Activated gamma-delta T cell treated with anti-CD3 and anti-CD28 coated beads, Interleukin-2, amount 50 U/mL, for 16 hours (primary cell): ENCODE measurements at places on chromosomes 6 and 20.

DNA sequence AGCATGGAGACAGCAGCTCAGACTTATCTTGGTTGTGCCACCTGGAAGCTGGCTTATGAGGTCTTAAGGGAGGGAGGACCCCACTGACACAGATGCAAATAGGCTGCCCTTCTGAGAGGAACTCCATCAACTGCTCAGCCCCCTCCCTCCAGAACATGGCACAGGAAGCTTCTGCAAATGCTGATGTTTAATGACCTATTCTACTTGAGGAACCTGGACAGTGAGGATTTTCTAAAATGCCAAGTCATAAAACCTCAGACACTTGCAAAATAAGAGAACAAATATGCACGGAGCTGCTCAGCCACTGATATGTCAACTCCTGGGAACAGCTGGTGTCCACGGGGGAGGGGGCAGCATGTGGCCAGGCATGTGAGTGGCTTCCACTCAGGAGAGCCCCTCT lies 3.5 kb downstream of the CST9 start:
- DNase-seq: no peak

- DNase-seq: no peak
These were observed 14.9 kb downstream of the MTFR2 start for GRCh38 chr6:136235233-136235564.

- no peak for DNase-seq
These were observed 252.4 kb downstream of the HDGFL1 start for GRCh38 chr6:22821664-22822320.

GRCh38 chr6:157163434-157164159 lies 159.7 kb downstream of the TMEM242 start:
- DNase-seq: no peak

GRCh38 chr6:7544597-7544996 lies 3.1 kb downstream of the DSP start:
- DNase-seq: no peak

DNA sequence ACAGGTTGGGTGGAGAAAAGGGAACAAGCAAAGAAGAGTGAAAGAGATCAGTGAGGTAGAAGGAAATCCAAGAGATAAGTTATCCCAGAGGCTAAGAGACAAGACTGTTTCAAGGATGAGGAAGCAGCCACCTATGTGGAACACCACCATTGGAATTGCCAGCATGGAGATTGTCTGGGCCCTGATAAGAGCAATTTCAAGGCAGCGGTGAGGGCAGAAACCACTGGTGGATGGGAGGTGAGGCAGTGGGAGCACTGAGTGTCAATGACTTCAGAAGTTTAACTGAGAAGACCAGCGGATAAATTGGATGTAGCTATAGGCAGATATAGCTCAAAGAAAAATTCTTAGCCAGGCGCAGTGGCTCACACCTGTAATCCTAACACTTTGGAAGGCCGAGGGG lies 56.7 kb downstream of the SNX5 start:
- no peak for DNase-seq

DNA sequence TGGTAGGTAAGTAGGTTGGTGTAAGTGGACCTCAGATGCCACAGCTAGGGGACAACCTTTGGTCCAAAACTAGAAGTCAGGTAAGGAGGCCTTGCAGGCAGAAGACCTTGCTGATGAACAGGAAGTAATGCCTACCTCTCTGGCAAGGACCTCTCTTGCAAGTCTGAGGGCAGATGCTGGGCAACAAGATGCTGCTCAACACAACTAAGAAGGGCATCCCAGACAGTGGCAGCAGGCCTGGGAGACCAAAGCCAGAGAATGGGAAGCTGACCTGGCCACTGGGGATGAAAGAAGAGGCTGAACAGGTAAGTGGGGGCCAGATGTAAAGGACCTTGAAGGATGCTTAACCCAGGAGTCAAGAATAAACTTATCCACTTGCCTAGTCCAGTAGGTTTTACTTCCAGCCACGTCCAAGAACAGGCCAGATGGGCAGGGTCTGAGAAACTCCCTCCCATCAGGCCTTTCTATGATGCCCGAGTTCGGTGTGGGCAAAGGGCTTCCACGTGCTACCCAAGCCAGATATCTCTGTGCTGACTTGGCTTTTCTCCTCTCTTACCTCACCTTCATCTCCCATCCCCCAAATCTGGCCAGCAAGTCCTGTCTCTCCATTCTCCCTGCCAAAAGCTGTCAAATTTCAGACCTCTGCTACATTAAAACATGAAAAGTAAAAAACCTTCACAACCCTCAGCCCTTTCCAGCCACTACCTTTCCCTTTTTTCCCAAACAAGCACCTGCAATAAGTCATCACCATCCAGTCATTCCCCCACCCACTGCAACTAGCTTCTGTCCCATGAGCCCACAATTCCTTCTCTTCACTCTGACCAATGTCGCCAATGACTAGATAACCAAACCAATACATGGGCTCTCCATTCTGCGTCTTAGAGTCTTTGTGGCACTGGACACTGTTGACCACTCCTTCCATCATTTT lies 11.5 kb upstream of the PLCG1 start:
- DNase-seq: no peak

- DNase-seq: no peak
These were observed 103.1 kb downstream of the HIVEP2 start for GRCh38 chr6:142841915-142842314.

DNA sequence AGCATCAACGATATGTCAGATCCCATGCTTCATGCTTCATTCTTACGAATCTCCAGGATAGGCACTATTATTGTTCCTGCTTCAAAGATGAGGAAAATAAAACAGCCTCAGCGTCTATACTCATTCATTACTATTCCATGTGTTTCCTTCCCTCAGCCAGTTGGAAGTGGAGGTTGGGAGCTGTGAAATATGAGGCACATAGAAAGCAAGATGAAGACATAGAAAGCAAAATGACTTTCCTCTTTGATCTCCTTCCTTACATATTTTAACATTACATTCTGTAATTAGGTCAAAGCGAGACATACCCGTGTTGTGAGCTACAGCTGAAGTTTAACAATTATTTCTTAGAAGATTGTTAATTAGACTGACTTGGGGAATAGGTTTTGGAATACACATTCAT lies 125.4 kb downstream of the FYN start:
- no peak for DNase-seq

GRCh38 chr20:24064092-24064491 lies 75.5 kb upstream of the GGTLC1 start:
- DNase-seq: no peak

GRCh38 chr6:22298475-22298890 lies 1.6 kb upstream of the PRL start:
- DNase-seq: no peak

- no peak for DNase-seq
These were observed 20.0 kb downstream of the PHF20 start for GRCh38 chr20:35791821-35792220.

- DNase-seq: no peak
These were observed 78.9 kb upstream of the ISM1 start for GRCh38 chr20:13142143-13142542.

DNA sequence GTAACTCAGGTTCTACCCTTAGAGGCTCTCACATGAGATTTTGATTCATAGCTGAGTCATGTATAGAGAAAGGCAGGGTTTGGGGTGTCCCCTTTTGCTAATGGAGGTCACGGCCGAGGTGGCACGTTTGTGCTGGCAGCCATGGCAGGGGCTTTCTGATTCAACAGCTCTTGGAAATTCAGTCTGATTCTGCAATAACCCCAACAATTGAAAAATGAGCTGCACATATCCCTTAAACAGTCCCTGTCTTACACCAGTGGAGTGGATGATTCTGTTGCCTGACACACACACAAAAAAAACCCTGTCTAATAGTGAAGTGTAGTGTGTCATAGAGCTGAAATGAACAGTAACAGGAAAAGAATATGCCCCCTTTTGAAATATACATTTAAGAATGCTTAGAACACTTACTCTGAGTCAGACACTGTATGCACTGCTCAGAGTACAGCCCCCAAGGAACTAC lies 40.4 kb upstream of the ARG1 start:
- no peak for DNase-seq

- no peak for DNase-seq
These were observed 61.4 kb downstream of the SYTL3 start for GRCh38 chr6:158711264-158711663.

DNA sequence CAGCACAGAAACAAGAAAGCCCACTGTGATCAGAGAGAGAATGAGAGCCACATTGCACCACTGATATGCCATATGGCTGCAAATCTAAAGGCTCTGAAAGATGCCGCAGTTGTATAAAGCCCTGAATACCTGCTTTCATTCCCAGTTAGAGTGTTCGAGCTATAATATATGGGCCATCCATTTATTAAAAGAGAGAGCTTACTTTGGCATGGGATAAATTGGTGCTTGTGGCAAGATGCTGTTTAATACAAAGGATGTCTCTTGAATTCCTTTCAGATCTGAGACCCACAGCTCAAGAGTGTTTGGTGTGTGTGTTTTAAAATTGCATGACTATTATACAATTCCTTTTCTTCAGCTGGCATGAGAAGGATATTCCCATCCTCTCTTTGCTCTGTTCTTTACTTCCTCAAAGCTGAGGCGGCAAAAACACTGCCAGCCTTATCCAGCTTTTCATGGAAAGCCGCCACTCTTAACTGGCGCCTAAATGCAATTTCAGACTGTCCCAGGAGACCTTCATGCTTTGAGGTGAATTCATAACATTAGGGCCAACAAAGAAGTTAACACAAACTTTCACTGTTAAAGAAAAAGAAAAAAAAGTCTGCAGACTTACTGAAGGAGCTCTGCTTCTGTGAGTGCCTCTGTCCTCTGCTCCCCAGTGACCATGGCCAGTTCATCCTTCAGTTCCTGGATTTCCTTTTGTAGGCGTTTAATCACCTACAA lies 147.6 kb downstream of the KIF6 start:
- no peak for DNase-seq

DNA sequence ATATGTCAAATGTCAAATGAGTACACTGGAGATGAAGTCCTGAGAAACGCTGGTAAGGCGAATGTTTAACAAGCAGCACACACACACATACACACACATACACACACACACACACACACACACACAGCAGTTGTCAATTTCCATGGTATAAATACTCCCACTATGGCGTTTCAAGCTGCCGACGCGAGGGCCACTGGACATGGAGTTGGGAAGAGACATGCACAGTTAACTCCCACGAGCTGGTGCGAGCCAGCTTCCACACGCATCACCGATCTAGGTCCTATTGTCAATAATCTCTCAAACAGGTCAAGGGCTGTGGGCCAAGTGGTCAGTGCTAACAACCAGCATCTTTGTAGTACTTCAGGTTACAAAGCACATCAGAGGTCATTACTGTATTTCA lies 58.9 kb downstream of the TRERF1 start:
- DNase-seq: no peak

DNA sequence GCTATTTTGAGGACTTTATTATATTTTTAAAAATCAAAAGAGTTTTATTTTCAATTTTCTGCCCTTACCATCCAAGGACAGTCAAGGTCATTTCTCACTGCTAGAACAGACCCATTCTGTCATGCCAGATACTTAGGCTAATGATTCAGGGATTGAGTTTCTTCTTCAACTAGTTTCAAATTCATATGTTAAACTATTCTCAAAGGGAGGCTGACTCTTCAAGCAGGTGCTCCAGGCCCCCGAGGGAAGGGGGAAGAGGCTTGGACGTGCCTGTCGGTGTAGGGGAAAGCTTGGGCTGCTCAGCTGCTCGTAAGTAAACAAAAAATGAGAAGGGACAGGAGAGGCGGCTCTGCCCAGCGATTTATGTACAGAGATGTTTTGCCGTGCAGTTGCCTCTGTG lies 69.4 kb upstream of the MYLIP start:
- DNase-seq: no peak

GRCh38 chr20:60125513-60125912 lies 167.3 kb downstream of the CDH26 start:
- no peak for DNase-seq

- no peak for DNase-seq
These were observed 51.0 kb downstream of the ANKS1A start for GRCh38 chr6:34940030-34940434.

GRCh38 chr6:43827898-43828297 lies 57.9 kb downstream of the VEGFA start:
- no peak for DNase-seq

- no peak for DNase-seq
These were observed 73.5 kb downstream of the PREX1 start for GRCh38 chr20:48754292-48754691.

DNA sequence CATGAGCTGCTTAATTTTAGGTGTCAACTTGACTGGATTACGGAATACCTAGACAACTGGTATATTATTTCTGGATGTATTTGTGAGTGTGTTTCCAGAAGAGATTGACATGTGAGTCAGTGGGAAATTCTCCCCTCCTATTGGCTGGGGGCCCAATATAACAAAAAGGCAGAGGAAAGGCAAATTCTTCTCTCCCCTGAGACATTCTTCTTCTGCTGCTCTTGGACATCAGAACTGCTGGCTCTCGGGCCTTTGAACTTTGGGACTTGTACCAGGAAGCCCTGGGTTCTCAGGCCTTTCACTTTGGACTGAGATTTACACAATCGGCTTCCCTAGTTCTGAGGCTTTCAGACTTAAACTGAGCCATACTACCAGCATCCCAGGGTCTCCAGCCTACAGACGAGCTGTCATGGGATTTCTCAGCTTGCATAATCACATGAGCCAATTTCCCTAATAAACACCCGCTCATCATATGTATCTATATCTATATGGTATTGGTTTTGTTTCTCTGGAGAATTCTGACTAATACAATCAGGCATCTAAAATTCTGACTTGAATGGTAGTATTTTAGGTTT lies 7.6 kb upstream of the BTN3A3 start:
- DNase-seq: no peak

DNA sequence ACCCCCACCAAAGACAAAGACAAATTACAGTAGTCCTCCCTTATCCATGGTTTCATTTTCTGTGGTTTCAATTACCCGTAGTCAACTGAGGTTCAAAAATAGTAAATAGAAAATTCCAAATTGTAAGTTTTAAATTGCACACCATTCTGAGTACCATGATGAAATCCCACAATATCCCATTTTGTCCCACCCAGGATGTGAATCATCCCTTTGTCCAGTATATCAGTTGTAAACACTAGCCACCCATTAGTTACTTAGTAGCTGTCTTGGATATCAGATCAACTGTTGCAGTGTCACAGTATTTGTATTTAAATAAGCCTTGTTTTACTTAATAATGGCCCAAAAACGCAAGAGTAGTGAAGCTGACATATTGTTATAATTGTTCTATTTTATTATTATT lies 364.0 kb upstream of the ARID1B start:
- DNase-seq: no peak

DNA sequence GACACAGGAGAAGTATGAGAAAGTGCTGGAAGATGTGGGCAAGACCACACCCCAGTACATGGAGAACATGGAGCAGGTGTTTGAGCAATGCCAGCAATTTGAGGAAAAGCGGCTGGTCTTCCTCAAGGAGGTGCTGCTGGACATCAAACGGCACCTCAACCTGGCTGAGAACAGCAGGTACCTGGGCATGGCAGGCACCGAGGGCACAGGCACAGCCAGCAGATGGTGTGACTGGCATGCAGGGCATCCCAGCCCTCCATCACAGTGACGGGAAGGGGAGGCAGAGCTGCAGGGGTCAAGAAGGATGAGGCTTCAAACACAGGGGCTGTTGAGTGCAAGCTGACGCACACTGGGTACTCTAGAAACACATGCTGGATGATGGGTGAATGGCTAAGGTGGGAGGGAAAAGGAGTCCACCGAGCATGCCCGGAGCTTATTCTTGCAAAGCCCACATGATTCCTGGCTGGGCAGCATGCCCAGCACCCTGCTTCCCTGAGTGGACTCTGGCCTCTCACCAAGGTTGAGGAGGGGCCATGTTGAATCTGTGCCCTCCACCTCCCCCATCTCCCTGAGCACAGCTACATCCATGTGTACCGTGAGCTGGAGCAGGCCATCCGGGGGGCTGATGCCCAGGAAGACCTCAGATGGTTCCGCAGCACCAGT lies 26.3 kb downstream of the SPDEF start:
- no peak for DNase-seq
